ENCODE measurements at places on chromosomes 3 and 15.
A peak's percentile ranks its signal among the peaks of the same experiment; 100 is the strongest.

DNA sequence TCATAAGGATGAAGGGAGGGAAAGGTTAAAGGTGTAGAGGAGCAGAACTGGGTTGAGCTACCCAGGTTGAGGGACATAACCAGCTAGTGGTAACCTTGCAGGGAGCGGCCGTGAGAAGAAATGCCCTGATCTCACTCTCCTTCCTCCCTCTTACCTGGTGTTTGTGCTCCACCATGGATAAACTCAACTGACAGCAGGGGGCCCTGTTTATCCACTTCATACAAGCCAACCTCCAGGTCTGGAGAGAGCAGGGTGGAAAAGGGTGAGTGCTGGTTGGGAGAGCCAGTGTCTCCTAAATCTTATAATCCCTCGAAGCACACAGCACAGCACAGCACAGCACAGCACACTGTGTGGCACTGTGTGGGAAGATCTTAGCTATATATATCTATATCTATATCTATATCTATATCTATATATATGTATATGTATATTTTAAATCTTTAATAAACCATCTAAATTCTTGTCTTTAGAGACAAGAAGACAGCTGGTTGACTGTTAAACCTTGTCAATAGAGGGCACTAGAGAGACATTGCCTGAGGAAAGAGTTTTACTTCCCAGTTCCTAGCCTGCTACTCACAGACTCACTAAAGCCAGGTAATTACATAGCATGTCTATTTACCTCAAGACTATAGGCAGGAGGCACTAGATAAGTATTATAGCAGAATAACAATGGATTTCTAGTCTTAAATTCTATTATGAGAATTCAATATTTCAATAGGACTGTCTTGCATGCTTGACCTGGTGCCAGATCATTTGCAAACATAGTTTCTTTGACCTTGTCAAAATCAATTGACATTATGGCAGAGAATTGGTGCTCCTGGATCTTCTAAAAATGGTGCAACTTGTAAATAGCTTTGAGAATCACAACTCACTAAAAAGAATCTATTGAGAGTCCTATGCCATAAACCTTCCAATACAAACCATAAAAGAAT is 21.7 kb upstream of the FMN1 start:
- peak; percentile 16 for DNase-seq

DNA sequence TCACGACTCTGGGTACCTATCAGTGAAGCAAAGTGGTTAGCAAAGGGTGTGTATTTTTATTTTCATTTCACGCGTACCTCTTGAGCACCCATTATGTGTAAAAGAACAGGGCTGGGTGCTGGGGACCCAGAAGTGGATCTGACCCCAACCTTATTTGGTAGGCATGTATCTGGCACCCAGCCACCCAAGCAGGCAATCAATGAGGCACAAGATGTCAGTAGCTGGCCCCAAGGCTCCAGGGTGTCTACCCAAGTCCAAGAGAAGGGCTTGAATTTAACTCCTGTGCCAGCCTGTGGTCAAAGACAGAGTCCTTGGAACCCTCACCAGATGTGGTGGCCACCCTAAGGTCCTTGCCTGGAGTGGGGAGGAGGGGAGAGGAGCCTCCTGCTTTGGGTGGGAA is 5.7 kb downstream of the PLEKHO2 start:
- no peak for DNase-seq

DNA sequence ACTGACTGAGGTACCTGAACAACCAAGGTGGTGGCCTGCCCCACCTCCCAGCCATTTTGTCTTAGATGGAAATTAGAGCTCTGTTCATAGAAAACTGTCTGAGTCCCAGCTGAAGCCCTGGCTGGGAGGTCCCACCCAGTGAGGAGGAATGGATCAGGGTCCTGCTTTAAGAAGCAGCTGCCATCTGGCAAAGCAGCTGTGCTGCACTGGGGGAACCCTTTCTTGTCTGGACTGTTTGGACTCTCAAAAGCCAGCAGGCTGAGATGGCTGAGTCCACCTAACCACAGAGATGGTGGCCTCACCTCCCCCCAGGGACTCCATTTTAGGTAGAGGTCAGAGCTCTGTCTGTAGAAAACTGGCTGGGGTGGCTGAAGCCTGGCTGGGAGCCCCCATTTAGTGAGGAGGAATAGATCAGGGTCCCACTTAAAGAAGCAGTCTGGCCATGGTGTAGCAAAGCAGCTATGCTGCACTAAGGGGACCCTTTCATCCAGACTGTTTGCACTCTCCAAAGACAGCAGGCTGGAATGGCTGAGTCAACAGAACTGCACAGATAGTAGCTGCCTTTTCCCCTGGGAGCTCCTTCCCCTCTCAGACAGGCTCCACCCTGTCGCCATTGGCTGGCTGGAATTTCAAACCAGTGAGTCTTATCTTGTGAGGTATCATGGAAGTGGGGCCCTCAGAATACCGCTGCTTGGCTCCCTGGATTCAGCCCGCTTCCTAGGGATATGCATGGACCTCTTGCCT is 116.9 kb downstream of the EPHA6 start:
- DNase-seq: no peak

GRCh38 chr3:56904552-56905215 is 102.9 kb upstream of the ARHGEF3 start:
- DNase-seq: no peak

- DNase-seq: no peak
Measured at GRCh38 chr3:71843071-71843470, 58.1 kb upstream of the PROK2 start.

GRCh38 chr15:27706300-27706699 is 392.8 kb downstream of the OCA2 start:
- DNase-seq: no peak

- DNase-seq: peak; percentile 31
Measured at GRCh38 chr15:39887832-39888231, 32.2 kb downstream of the GPR176 start.

GRCh38 chr15:61003437-61004218 is 225.5 kb downstream of the RORA start:
- DNase-seq: no peak

- no peak for DNase-seq
Measured at GRCh38 chr3:170730071-170730812, 139.8 kb downstream of the RPL22L1 start.

GRCh38 chr3:169324452-169324785 is 339.1 kb downstream of the MECOM start:
- DNase-seq: no peak

DNA sequence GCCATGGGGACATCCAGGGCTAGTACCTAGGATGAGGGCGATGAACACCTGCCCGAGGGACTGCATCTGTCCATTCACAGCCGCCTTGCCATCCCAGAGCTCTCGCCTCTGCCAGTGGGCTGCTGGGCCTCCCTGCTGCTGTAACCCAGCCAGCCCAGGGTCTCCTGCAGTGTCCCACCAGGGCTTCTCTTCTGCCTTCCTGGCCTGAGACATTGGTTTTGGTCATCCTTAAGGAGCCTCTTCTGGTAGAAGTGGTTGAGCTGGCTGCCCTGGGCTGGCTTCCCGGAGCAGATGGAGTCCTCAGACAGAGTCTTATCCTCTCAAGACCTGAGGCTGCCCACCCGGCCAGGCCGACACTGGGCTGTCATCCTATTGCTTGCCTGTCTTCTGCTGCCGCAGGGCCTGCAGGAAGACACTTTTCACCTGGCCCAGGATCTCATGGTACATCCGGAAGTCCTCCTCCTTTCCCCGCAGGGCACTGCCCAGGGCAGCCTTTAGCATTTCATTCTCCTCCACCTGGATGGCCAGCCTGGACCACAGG is 6.1 kb upstream of the HHATL start:
- DNase-seq: no peak

GRCh38 chr15:65550681-65551098 is 20.4 kb downstream of the HACD3 start:
- peak; percentile 24 for DNase-seq

- DNase-seq: no peak
Measured at GRCh38 chr3:187777331-187777941, 32.2 kb upstream of the BCL6 start.

- DNase-seq: no peak
Measured at GRCh38 chr15:39167164-39168058, 413.5 kb upstream of the THBS1 start.

DNA sequence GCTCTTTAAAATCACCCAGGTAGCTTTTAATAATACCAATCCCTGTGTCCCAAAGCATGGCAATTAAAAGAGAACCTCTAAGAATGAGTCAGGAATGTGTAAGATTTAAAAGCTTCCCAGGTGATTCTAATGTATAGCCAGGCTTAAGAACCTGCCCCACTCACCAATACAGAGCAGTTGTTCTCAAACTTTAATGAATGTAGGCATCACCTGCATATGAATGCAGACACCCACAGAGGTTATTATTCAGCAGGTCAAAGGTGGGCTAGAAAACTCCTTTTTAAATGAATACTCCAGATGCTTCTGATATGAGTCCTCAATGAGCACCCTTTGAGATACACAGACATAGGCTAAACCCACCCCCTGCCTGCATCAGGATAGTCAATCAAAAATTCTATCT is 298.1 kb upstream of the KCNMB2 start:
- no peak for DNase-seq

GRCh38 chr15:46328821-46329220 is 694.0 kb downstream of the SQOR start:
- DNase-seq: no peak

DNA sequence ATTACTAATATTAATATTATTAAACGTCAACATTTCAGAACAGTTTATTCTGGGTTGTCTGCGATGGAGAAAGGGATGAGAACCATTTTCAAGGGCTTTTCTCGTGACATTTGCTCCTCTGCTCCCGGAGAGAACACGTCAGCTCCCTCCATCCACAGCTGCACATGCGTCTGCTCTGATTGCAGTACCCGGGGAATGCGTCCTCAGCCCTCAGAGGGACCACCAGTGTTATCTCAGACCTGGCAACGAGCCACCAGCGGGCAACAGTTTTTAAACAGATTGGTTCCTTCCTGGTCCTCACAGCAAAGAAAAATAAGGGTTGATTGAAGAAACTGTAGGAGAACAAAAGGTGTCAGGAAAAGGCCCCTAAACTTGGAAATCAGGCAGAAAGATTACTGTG is 202.2 kb upstream of the ADAMTS9 start:
- DNase-seq: peak; percentile 14

DNA sequence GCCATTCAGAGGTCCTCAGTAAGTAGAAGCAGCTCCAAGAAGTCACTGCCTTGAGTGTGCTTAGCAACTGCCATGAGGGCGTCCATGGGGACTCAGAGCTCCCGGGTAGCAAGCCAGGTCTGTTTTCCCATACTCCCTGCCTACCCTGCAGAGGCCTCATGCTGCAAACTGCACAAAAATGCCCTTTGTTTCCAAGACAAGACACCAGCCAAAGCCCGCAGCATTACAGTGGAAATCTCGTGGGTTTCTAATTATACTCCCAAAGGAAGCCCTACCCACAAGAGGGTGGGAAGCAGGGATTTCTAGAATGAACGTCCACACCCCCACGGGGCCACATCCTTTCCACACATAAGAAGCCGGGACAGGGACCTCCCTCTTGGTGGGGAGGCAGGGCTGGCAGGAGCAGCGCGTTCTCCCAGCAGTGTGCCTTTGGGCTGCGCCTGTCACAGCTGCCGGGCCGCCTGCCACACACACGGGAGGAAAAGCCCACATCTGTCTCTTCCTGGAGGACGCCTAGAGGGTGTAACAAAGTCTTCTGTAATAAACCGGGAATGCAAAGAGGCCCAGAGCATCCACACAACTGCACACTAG is 31.1 kb downstream of the FAM174B start:
- DNase-seq: no peak

- DNase-seq: no peak
Measured at GRCh38 chr3:135878501-135878900, 87.0 kb upstream of the PPP2R3A start.

DNA sequence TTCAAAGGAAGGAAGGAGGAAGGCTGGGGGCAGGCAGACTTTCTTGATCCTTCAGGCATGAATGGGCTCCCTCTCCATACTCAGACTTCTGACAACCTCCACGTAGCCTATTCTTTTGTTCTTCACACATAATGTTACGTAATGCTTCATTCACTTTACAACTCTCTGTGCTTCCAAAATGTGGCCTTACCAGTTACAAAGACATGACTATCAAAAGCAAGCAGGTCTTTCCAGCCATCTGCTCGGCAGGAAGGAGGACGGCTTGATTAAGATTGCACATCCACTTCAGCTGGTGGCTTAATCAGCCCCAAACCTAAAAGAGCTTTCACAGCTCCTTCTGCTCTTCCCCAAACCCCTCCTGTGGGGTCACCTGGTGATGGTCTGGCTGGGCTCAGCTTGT is 263.2 kb downstream of the XXYLT1 start:
- no peak for DNase-seq

GRCh38 chr3:10528046-10528445 is 22.7 kb upstream of the ATP2B2 start:
- no peak for DNase-seq

GRCh38 chr3:160953686-160954085 is 151.5 kb downstream of the B3GALNT1 start:
- DNase-seq: no peak

All from hepatic stellate cell (primary cell).